ENCODE measurements at places on chromosomes 3 and 15. TPM values are rescaled to one million over a fixed set of nuclear protein-coding genes. Genes with fewer than 3 reads are reported as not detected.
A peak's percentile ranks its signal among the peaks of the same experiment; 100 is the strongest.

DLL4 gene
- 0.07 TPM for total RNA-seq

PSTPIP1 gene
- not detected for total RNA-seq

DNA sequence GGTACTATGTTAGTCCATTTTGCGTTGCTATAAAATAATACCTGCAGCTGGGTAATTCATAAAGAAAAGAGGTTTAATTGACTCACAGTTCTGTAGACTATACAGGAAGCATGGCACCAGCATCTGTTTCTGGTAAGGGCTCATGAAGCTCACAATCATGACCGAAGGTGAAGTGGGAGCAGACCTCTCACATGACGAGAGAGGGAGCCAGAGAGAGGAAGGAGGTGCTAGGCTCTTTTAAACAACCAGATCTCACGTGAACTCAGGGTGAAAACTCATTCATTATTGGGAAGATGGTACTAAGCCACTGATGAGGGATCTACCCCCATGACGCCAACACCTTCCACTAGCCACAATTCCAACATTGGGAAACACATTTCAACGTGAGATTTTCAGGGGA lies 301.7 kb upstream of the MDFIC2 start:
- no peak for DNase-seq

GRCh38 chr3:125119752-125120378 lies 64.1 kb upstream of the HEG1 start:
- DNase-seq, result no peak

STX19 gene
- total RNA-seq, result not detected

DNA sequence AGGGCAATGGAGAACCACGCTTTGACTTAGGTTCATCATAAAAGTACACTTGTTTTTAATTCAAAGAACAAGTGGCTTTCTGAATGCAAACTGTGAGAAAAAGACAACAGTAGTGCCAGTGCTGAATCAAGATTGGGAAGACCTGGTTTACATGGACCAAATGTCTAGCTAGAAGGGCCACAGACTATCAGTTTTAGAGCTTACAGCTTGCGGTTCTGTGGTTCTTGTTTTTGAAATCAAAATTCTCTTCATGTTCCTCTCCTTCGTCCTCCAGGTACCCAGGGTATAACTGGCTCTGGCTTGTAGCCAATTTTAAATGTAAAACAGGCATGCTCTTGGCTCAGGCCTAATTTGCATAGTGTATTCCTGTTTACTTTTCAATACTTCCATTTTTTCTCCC lies 124.6 kb downstream of the TGFBR2 start:
- DNase-seq, result no peak

GRCh38 chr15:87619161-87619960 lies 637.2 kb downstream of the NTRK3 start:
- DNase-seq, result peak; percentile 80

CCR9 gene
- total RNA-seq, result not detected

GRCh38 chr3:133532951-133533350 lies 40.5 kb upstream of the CDV3 start:
- DNase-seq, result no peak

GPR149 gene
- not detected for total RNA-seq

DNA sequence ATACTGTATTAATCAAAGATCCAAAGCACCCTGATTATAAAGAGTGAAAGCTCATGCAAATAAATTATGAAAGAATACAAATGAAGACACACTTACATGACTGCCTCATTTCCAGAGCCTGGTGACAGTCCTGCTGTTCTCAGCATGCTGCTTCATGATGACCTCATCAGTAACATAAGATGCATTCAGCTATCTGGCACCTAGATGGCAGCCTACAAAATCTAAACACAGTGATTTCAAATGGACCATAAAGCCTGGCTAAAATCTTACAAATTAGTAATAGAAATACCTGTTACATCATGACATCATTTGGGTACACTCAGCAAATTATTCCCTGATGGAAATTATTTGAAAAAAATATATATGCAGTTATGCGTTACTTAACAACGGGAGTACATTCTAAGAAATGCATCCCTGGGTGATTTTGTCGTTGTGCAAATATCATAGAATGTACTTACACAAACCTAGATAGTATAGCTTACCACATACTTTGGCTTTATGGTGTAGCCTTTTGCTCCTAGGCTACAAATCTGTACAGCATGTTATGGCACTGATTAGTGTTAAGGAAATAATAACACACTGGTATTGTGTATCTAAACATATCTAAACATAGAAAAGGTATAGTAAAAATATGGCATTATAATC lies 207.2 kb downstream of the EPHA3 start:
- DNase-seq, result peak; percentile 17

OXTR gene
- 0.61 TPM for total RNA-seq

DNA sequence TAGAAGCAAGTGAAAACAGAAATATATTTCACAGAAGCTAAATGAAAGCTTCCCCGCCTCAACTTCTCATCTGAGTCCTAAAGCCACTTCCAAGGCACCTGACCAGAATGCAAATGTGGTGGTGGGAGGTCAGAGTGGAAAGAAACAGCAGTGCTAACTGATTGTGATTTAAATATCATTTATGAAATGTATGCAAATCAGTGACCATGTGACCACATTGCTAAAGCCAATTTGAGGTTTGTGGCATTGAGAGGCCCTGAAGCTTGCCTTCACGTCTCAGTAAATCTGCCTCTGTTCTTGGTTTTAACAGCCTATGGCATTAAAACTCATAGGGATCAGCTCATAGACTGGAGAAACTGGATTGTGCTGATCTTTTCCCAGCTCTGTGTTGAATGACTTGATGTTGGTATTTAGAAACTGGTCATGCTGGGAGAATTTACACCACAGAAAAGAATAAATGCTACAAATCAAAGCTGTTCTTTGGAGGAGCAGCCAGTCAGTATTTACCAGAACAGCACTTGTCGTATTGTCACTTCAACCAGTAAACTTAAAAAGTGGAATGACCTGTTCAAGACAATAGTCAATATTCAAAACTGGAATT lies 481.4 kb upstream of the ALCAM start:
- no peak for DNase-seq

CRYGS gene
- not detected for total RNA-seq

TMEM266 gene
- 0.47 TPM for total RNA-seq

DNA sequence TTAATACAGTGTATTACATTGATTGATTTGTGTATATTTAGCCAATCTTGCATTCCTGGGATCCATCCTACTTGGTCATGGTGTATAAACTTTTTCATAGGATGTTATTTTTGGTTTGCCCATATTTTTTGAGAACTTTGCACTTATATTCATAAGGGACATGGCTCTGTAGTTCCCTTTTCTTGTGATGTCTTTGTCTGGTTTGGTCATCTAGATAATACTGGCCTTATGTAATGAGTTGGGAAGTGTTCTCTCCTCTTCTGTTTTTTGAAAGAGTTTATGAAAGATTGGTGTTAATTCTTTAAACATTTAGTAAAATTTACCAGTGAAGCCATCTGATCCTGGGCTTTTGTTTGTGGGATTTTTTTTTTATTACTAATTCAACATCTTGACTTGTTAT lies 9.6 kb downstream of the CHST13 start:
- no peak for DNase-seq

GRCh38 chr3:54772746-54773145 lies 155.1 kb downstream of the LRTM1 start:
- DNase-seq, result no peak

DNA sequence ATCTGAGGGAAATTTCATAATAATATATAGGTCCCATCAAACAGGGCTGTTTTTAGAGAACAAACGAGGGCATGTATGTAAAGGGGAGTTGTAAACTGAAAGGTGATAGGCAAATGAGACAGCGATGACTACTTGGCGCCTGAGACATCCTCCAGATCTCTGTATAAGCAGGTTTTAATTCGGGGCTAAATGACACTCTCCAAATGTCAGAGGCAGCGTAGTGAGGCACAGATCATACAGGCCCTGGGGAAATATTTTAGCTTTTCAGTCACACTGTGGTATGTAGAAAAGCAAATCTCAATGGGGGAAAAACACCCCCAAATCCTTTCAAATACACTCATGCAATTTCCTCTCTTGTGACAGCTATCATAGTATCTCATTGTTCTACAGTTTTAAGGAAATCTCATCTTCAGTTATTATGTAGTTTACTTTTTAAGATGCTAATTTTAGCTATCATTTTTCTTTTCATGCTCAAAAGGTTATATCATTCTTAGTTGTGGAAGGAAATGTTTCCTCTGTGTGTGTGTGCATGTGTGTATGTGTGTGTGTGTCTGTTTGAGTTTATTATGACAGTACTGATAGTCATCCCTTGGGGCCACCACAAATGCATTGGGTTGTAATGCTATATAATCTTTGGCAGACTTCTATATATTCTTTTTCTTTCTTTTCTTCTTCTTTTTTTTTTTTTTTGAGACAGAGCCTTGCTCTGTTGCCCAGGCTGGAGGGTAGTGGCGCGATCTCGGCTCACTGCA lies 1.1 kb downstream of the TPRG1 start:
- DNase-seq, result no peak

DNA sequence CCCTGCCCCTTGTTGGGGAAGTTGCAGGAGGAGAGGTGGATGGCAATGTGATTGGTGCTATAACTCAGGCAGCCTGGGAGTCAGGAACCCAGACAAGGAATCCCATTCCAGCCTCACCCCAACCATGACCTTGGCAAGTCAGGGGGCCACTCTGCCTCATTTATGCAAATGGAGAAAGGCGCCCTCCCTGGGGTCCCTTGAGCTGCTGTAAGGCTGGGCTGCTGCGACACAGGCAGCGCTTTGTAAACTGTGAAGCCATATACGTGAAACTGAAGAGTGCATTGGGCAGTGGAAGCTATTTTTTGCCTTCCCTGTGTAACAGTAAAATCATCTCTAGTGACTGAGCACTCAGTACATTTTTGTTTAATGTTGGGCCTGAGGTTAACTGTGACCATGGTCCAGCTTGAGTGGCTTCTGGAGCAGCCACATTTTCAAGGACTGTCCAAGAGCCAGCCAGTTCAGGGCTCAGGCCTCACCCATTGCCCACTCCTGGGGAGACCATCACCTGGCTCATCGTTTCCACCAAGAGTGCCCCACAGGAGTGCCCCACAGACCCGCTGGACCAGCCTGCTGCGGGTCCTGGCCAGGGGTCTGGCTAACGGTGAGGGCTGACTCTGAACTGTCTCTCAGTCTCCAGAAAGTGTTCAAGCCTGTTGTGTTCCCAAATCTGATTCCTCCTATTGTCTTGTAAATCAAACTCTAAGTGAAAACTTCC lies 27.9 kb downstream of the KIF7 start:
- DNase-seq, result no peak

SLC12A6 gene
- total RNA-seq, result 0.71 TPM

GRK7 gene
- not detected for total RNA-seq

GRCh38 chr3:102745881-102746280 lies 311.1 kb downstream of the ZPLD1 start:
- peak; percentile 6 for DNase-seq

TRMT10C gene
- total RNA-seq, result 21.3 TPM

DNA sequence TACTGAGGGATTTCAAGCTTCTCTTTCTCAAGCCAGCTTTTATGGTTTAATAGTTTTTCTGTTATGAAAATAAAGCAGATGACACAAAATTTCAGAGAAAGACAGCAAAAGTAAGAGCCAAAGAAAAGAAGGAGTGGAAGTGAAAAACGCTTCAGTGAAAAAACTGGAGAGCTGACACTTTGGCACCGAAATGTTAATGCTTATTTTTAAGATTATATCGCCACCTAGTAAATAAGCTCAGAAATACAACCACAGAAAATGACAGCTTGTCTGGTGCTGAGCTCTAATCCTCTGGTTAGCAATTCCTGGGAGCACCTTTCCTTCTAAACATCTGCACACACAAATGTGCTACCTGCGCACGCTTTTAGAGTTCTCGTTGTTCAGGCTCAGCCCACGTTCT lies 101.6 kb downstream of the ZPLD1 start:
- peak; percentile 42 for DNase-seq

PARP9 gene
- 7.0 TPM for total RNA-seq

GRCh38 chr3:143859465-143860203 lies 11.4 kb upstream of the SLC9A9 start:
- no peak for DNase-seq

DNA sequence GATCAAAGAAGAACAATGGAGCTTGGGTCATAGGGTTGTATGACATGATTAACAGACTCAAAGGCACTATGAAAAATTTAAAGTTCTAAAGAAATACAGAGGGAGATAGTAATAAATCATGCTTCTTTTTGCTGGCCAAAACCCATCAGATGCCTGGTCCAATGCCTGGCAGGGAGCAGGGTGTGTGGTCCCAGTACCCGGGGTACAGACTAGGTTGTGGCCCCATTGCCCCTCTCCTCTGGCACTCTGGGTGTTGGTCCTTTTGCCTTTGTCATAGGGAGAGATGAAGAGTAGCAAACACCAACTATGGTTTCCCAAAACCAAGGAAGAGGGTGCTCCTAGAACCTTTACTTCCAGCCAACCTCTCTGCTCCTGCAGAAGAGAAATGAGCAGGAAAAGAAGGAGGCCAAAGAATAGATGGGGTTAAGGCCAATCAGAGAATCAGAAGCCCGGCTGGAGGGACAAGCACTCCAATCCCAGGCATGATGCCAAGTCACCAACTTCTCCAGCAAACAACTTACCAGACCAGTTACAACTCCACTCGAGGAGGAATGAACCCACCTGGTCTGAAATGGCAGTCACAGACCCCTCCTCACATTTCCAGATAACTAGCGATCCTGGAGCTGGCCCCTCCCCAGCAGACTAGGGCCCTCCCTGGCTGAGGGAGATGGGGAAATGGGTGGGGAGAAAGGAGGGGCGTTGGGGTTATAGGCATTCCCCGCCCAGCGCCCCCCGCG lies 1.8 kb downstream of the IGDCC3 start:
- no peak for DNase-seq

DNA sequence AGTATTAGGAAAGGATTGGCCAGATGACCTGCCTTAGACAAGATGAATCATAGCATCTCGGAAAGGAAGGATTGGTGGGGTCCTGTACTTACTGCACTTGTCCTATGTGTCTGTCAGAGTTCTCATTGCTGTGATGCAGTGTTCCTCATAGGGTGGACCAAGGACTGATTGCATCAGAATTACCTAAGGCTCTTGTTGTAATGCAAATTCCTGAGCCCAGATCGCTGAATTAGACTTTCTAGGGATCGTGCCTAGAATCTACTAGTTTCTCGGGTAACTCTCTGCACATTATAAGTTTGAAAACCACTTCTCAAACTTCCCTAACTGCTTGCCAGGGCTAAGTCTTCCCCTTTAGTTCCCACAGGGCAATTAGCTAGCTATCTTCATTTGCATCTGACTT lies 74.9 kb upstream of the SKOR1 start:
- no peak for DNase-seq

GRCh38 chr15:46365572-46365971 lies 730.7 kb downstream of the SQOR start:
- no peak for DNase-seq

SERPINI1 gene
- 2.5 TPM for total RNA-seq
